Dermis microvascular lymphatic vessel endothelial cell (primary cell): ENCODE measurements at places on chromosomes 4 and X. TPM values are rescaled to one million over a fixed set of nuclear protein-coding genes. Genes with fewer than 3 reads are reported as not detected.

The PFKFB1 gene
- 0.13 TPM in 2 replicates for total RNA-seq

The RTL3 gene
- not detected in 2 replicates for total RNA-seq

The STATH gene
- not detected in 2 replicates for total RNA-seq

The ADH6 gene
- total RNA-seq, result not detected in 2 replicates

The DIPK2B gene
- 57.9 and 86.7 TPM in 2 replicates for total RNA-seq

The C1QTNF7 gene
- not detected in 2 replicates for total RNA-seq

The GJB1 gene
- total RNA-seq, result not detected in 2 replicates

The SSX3 gene
- not detected in 2 replicates for total RNA-seq

The TACC3 gene
- 9.6 and 13.9 TPM in 2 replicates for total RNA-seq

The BCORL1 gene
- 1.7 and 4.2 TPM in 2 replicates for total RNA-seq

The RNF175 gene
- total RNA-seq, result not detected in 2 replicates

The SYP gene
- total RNA-seq, result 0.13 TPM in 2 replicates

The KLKB1 gene
- 0.26 and 1.1 TPM in 2 replicates for total RNA-seq

The PDGFC gene
- total RNA-seq, result 11.3 and 22.0 TPM in 2 replicates

The SPACA5 gene
- not detected in 2 replicates for total RNA-seq

The SMIM31 gene
- not detected in 2 replicates for total RNA-seq

The NPY1R gene
- total RNA-seq, result 0.13 TPM in 1 of 2 replicates, not detected in the other

The ZBTB33 gene
- total RNA-seq, result 12.2 and 12.5 TPM in 2 replicates

The MAGEA12 gene
- not detected in 2 replicates for total RNA-seq

The PAGE2B gene
- total RNA-seq, result not detected in 2 replicates

The SPANXB1 gene
- total RNA-seq, result not detected in 2 replicates

The P2RY8 gene
- 0.13 and 0.76 TPM in 2 replicates for total RNA-seq

The FHDC1 gene
- 0.13 and 0.51 TPM in 2 replicates for total RNA-seq

The SOX3 gene
- total RNA-seq, result not detected in 2 replicates

The LANCL3 gene
- 0.13 and 0.25 TPM in 2 replicates for total RNA-seq

The BTC gene
- not detected in 2 replicates for total RNA-seq

The TLR3 gene
- 0.51 and 0.76 TPM in 2 replicates for total RNA-seq
